ENCODE measurements at places on chromosomes 2 and 18.

GRCh38 chr18:6885006-6885481, 155.5 kb downstream of the ARHGAP28 start:
- DNase-seq, result no peak

- DNase-seq, result no peak
Measured at GRCh38 chr2:232880764-232881351, 10.8 kb downstream of the SNORC start.

- no peak for DNase-seq
Measured at GRCh38 chr2:158716121-158716791, 78.9 kb upstream of the DAPL1 start.

- DNase-seq, result no peak
Measured at GRCh38 chr2:174971868-174972781, 33.1 kb downstream of the CHN1 start.

- no peak for DNase-seq
Measured at GRCh38 chr2:177662895-177663294, 270.3 kb downstream of the AGPS start.
